Activated T-helper 2 cell treated with anti-CD3 and anti-CD28 coated beads, Interferon-gamma antibody, Interleukin-2, Interleukin-4, amounts not matched to agents 10 μg/mL and 5 μg/mL and 100 μg/mL, durations not matched to agents 14 hours and 24 hours and 36 hours (primary cell): ENCODE measurements at places on chromosomes 11 and 22. TPM values are rescaled to one million over a fixed set of nuclear protein-coding genes. Genes with fewer than 3 reads are reported as not detected.

- no peak for DNase-seq
Observed at GRCh38 chr11:123404676-123405075, 25.4 kb upstream of the GRAMD1B start.

DNA sequence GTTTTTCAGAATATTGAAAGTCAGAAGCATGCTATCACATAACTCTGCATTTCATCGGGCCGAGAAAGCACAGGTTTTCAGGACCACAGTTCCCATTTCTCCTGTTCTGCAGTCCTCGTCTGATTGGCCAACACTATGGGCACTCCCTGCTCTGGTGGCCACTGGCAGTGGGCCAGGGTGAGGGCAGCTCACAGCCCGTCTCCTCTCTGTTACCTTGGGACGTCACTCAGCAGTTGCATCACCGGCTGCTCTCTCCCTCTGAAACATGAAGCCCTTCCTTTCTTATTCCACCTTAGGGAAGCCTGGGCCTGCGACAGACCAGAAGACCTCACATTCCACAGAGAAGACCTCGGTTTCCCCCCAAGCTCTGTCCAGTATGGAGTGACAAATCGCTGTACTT lies 11.4 kb upstream of the MICAL3 start:
- DNase-seq = no peak

DNA sequence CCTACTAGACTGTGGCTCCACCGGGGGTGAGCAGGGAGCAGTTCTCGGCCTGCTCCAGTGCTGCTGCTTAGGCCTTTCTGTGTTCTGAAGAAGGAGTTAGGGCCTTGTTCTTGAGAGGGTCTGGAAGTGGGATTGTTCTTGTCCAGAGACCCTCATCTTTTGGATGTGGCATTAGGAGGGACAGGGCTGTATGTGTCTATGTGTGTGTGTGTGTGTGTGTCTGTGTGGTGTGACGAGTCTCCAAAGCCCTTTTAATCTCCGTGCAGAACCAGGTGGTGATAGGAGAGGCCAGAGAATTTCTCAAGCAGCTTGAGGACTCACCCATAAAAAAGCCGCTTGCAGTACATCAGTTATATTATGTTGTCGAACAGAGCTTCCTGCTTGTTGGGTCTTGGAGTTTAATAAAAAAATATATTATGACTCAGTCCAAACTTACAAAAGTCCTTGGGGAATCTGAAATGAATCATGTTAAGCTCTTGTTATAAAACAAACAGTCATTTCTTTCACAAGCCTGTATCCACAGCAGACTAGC lies 196.5 kb downstream of the TENM4 start:
- no peak for DNase-seq

DNA sequence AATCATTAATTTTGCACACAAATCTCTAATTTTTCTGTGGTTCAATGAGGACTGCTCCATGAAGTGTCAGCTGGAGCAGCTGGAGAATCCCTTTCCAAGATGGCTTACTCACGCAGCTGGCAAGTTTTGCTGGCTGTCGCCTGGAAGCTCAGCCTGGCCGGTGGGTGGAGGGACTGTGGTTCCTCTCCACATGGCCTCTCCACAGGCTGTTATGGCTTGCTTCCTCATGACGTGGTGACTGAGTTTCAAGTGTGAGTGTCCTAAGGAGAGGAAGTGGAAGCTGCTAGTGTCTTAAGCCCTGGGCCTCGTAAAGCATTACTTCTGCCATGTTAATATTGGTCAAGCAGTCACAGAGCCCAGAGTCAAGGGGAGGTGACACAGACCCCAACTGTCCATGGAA lies 14.0 kb upstream of the NRIP3 start:
- DNase-seq = no peak

DNA sequence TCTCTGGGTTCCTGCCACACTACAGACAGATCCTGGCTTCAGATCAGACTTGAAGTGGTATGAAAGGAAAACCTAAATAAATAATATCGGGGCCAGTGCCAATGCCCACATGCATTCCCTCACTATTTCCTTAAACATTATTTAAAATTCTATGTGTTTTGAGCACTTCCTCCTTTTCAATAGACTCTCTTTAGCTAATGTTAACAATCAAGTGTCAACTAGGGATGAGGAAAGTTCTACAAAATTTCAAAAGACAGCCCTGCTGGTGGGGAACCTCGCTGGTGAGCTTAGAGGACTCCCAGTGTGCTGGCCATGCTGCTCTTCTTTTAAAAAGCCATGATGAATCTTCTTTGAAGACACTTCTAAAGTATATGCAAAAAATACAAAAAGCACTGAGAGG lies 87.5 kb downstream of the ENTHD1 start:
- DNase-seq = no peak

DNA sequence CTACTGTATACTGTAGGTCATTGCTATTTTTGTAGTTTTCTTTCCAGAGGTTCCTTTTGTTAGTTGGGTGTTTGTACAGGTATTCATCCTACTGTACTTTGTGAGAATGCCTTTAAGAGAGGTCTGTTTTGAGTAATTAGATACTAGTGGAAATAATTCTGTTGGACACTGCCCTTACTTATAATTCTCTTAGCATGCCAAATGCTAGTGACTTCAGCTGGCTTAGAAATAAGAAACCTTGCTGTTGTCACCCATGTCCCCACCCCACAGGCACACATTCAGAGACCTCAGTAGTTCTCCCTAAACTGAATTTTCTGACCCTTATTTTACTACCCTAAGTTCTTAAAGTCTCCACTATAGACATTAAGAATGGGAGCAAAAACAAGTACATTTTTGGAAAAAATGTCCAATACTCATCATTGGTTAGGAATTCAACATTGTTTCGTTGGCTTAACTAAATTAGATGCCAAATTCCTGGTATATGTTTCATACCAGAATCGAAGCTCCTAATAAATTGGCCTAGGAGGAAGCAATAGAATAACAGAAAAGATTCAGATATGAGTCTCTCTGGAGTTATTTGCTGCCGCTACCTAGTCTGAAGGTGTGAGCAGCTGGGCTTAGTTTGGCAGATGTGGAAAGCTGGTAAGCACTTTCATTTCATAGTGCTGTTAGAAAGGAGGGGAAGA lies 28.4 kb downstream of the ZNF143 start:
- DNase-seq = no peak

DNA sequence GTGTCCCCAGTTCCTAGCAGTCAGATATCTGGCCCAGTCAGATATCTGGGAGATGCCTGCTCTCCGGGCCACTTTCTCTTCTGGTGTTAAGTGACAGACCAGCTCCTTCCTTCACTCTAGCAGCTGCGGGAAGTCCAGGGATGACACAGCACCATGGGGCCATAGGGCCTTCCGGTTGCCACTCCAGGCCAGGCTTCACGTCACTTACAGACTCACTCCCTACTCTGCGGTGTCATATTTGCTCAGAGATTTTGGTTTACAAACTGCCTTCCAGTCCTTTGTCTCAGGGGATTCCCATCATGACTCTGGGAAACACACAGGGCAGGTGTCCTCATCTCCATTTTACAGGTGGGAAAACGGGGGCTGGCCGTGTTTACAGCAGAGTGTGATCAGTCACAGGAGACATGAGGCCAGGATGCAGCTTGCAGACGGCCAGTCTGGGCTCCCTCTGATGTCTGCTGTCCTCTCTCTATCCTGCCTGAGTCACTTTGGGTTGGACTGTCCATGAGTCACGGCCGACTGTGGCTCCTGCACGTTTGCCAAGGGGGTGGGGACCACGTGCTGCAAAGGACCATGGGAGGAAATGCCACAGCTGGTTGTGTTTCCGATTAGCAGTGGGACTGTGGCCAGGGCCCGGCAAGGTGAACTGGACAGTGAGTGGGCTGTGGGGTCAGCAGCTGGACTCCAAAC lies 8.2 kb upstream of the TBC1D22A start:
- no peak for DNase-seq

DNA sequence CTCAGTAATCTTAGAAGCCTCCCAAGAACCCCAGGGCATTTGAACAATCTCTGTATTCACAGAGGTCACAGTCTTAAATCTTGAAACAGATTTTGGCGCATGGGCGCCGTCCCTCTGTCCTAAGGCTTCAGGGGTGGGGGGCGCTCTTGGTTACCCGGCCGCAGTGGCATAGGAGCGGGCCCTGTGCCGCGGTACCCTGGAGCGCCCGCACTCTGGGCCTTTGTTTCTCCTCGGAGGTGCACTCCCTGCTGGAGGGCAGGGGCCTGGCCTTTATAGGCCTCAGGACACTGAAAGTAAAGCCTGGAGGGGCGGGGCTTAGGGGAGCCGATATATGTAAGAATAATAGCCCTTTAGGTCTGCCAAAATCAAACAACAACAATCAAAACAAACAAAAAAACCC lies 197.3 kb upstream of the FOLH1 start:
- no peak for DNase-seq

GRCh38 chr11:2399488-2400068 lies 972 bp upstream of the TSSC4 start:
- no peak for DNase-seq

DNA sequence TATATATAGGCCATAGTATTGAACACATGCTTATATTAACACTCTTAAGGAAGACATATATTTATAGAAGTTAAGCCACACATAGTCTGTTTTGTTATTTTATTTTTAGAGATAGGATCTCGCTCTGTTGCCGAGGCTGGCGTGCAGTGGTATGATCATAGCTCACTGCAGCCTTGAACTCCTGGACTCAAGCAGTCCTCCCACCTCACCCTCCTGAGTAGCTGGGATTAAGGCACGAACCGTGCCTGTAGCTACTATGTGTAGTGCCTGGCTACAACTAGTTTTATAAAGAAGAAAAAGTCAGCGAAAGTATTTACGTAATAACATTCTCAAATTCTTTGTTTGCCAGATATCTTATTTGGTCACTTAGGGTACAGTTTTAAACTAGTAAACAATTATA lies 5.6 kb upstream of the UCP2 start:
- no peak for DNase-seq

DNA sequence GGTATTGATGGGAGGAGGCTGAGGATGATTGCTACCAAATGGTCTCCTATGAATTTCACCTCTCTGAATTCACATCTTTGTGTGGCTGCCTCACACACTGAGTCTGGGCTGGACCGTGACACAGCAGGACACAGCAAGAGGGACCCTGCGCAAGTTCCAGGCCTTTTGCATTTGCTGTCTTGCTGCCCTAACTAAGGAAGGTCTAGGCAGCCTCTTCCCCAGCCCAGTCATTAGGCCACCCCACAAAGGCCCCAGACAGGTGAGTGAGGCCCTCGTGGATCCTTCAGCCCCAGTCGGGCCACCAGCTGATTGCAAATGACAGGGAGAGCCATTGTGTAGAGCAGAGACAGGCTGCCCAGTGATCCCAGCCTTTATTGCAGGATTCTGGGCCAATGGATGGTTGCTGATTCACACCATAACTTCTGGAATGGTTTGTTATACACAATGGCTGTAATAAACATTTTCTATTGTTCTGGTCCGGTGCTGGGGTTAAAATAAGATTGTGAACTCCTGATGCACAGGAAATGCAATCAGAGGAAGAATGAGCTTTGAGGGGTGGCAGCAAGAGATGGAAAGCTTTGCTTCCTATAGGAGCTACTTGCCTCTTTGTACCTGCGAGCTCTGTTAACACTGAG lies 28.5 kb upstream of the CSNK2A3 start:
- DNase-seq = no peak

- no peak for DNase-seq
Observed at GRCh38 chr11:90250970-90251369, 28.1 kb upstream of the CHORDC1 start.

GRCh38 chr11:68206211-68206610 lies 6.9 kb downstream of the KMT5B start:
- no peak for DNase-seq

GRCh38 chr11:10618490-10618889 lies 50.0 kb upstream of the LYVE1 start:
- DNase-seq = no peak

DNA sequence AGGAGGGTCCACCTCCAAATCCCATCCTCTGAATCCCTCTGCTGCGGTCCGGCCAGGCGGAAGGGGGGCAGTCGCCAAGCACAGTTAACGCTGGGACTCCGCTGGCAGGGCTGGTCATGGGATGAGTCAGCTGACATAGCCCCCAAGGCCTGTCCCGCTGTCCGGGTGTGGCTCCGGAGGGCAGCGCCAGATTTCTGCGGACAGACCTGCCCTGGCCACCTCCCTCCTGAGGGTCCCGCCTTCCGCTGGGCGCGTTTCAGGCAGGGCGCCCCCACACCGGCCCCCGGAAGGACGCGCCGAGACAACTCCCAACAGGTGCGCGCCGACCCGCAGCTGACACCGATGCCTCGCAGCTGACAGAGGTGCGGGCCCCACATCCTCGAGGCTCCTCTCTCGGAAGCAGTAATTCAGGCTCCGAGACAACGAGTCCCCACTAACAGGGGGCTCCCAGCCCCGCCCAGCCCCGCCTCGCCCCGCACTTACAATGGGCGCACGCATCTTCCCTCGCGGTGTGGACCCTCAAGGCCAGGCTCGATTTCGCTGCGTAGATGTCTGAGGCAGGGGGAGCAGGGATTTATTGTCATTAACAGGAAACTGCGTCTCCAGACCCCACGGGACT lies 607 bp downstream of the PLAAT3 start:
- DNase-seq = no peak

- DNase-seq = no peak
Observed at GRCh38 chr11:85751724-85752123, 59.2 kb downstream of the SYTL2 start.

DNA sequence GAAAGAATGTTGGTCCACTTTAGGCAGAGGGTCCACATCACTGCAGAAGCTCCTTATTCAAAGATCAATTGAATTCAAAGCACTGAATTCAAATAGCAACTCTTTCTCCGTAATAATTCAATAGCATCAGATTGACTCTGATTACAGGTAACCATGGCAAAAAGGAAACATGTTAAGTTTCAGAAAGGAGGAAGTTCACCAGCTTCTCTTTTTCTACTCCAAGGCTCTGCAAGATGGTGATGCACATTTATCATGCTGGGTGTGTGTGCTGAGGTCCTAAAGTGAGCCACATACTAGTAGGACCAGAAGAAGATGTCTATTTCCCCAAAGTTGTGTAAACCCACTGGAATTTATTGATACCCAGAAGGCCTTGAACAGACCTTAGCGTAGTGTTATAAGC lies 18.0 kb upstream of the DRD2 start:
- no peak for DNase-seq

GRCh38 chr11:118406599-118407166 lies 5.3 kb downstream of the ATP5MG start:
- no peak for DNase-seq

DNA sequence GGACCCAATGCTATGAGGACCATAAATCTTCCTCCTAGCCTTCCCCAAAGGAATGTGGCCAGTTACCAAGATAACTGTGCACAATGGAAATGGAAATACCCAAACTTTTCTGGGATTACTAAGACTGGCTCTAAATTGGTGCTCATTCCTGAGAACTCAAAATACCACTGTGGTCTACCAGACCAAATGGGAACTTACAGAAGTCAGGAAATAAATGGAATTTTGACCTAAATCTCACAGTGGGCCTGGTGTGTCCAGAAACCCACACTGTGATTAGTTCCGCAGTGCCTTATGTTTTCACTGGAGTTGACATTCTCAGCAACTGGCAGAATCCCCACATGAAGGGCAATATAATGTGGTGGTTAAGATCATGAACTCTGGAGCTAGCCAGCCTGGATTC lies 99.4 kb upstream of the ZC3H12C start:
- DNase-seq = no peak

ELMOD1 gene
- not detected in 2 replicates for total RNA-seq

RIBC2 gene
- 9.9 and 11.0 TPM in 2 replicates for total RNA-seq

C1QTNF4 gene
- 0.21 and 0.30 TPM in 2 replicates for total RNA-seq

PDE3B gene
- total RNA-seq = 58.8 and 62.1 TPM in 2 replicates

RHOG gene
- 174 and 177 TPM in 2 replicates for total RNA-seq

IL18 gene
- total RNA-seq = 1.5 and 1.7 TPM in 2 replicates

APOA1 gene
- not detected in 2 replicates for total RNA-seq

OR8D1 gene
- total RNA-seq = not detected in 2 replicates

USP2 gene
- 1.0 and 1.1 TPM in 2 replicates for total RNA-seq

DBX1 gene
- total RNA-seq = not detected in 2 replicates

PRRG4 gene
- total RNA-seq = 1.1 and 1.3 TPM in 2 replicates
